Fibroblast of lung (primary cell): ENCODE measurements at places on chromosomes 5 and 9.

- DNase-seq = peak; percentile 27
Measured at GRCh38 chr5:60271517-60271916, 378.0 kb upstream of the PDE4D start.

GRCh38 chr9:2336055-2336454 is 285.5 kb upstream of the VLDLR start:
- no peak for DNase-seq

DNA sequence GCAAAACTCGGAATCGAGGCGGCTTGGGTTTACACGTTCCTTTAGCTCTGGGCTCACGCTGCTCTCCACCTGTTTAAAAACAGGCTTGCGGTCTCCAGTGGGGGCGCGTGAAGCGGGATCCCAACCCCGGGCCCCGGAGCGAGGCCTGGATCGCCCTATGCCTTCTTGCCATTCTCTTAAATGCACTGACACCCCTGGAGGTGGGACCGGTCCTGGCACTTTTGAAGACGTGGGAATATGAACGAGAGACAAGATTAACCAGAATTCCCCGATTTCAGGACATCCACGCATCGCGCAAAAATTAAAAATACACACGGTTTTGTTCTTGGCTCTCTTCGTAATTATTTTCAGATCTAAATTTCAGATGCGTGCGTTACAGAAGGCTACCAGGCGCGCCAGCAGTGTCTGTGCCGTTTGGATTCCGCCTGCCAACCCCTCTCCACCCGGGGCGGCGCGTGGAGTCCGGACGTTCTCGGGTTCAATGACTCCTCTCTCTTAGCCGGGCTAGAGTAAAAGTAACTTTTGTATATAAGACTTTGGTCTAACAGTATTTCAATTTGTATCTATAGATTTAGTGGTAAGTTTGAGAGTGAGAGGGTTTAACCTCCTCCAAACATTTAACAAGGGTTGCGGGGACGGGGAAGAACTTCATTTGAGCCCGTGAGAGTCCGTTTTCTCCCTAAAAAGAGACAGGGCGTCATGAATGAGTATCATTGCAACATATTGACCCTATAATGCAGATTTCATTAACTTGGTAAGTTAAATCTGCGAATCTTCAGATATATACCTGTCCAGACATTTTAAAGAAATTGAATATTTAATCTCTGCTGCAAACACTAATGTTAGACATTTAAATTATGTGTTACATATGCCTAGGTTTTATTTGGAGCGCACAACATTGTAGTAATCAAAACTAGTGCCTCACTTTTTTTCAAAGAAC is 3.8 kb downstream of the FOXD1 start:
- peak; percentile 42 for DNase-seq

- peak; percentile 16 for DNase-seq
Measured at GRCh38 chr9:126673689-126674364, 60.1 kb downstream of the LMX1B start.

- DNase-seq = no peak
Measured at GRCh38 chr5:176830995-176831423, 20.6 kb downstream of the UNC5A start.

- DNase-seq = no peak
Measured at GRCh38 chr9:19903076-19903475, 114.2 kb upstream of the SLC24A2 start.

DNA sequence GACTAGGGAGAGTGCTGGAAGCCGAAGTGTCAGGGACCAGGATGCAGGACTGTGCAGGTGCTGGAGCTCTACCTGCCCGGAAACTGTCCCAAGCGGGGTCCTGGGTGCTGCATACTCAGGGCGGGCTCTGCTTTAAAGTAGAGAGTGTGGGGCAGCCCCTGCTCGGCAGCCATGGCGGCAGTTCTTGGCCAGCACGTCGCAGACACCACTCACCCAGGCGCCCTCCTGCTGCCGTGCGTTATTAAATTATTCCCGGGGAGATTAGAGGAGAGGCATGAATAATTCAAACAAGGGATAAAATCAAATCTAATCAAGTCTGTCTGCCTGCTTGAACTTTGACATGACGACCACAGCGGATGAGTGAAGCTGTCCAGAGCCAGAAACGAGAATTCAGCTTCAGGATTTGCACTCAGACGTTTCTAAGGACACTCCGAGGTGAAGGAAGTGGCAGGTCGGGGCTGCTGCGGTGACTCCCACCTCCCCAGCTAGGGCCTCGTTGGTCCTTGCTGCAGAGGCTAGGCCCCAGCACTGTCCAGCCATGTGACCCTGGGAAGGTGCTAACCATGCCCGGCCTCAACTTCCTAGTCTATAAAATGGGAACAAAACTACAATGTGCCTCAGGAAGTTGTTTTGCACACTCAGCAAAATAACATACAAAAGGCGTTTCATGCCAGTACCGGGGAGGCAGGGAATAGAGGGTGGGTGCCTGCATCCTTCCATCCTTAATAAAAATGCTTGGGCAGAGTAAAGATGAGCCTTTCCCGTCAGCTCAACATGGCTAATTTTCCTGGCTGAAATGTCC is 91.3 kb upstream of the ADAMTS2 start:
- no peak for DNase-seq

- no peak for DNase-seq
Measured at GRCh38 chr9:14677396-14677795, 15.8 kb downstream of the ZDHHC21 start.

DNA sequence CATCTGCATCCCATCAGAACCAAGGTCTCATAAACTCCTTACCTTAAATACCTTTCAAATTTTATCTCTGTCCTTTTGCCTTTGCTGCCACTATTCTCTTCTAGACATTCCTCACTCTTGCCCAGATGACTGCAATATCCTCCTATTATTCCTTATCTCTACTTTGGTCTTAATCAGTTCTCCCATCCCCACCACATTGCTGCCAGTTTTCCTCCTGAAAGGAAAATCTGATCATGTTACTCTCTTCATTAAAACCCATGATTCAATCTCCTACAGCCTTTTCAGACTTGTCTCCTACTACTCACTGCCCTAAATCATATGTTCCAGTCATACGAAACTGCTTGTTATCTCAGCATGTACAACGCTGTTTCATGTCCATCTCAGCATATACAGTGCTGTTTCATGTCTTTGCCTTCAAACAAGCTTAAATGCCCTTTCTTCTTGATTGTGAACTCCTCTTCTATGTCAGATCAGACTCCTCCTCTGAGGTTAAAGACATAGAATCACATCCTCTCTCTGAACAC is 152.6 kb upstream of the FST start:
- DNase-seq = no peak

DNA sequence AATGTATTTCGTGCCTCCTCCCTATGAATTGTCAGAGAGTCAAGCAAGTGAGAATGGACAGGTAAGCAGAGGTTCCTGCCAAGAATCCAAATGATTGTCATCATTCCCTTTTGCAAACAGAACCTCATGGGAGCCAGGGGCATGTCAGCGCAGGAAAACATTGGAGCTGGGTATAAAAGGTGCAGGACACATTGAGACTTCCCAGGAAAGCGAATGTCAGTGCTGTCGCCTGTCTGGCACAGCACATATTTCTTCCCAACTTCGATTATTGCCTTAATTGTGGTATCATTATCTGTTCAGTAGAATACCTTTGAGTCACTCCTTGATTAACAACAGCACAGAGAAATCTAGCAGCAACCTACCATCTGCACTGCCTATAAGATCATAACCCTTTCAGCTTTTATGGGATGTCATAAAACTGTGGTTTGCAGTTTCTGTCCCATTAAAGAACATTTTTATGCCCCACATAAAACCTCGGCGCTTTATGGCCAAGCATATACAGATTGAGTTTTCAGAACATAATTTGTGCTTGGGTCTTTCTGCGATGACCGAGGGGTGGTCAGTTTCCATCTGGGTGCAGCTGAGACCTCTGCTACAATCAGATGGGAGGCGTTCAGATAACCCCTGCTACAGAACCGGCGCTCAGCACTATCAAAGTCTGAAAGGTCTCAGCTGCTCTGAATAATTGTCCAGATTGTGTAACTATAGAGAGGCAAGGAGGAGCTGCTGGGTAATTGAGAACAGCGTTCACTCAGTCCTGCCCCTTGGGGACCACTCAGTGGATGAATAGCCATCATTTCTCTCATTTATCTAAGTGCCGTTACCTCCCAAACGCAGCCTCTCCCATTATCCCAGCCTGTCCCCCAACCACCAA is 30.9 kb upstream of the WWC1 start:
- DNase-seq = no peak

- no peak for DNase-seq
Measured at GRCh38 chr5:96861076-96861475, 15.2 kb upstream of the ERAP2 start.

DNA sequence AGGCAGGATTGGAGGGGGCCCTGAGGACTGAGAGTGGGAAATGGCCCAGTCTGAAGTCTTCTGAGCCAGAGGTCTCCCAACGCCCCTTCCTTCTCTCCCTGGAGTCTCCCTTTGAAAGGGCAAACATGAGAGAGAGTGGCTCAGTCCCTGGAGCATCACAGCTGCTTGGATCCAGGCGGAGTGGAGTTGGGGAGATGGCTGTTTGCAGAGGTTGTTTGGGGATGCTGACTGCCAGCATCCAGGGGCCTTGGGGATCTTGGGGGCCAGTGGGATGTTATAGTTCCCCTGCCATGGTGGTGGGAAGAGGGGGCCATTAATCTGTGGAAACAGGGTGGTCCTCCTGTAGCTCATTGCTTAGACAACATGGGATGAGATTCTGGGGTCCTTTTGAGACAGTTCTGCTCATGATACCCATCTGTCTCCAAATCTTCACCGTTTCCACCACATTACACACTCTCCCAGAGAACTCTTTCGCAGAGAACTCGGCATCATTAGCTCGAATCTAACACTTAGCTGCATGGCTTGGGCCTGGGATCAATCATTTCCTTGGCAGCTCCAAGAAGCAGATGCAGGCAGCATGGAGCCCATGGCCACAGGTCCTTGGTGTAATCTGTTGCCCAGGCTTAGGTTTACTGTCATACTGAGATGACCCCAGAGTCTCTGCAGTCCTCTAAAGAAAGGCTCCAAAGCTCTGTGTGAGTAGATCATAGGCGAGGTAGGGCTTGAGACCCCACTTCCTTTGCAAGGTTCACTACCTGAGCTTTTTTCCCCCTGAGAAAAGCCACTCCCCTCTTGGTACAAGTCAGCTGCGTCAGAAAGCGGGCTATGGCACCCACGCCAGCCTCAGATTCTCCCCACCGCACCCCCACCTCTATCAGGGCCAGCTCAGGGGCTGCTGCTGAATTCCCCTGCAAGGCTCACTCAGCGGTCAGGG is 54.4 kb upstream of the SH3PXD2B start:
- DNase-seq = no peak

DNA sequence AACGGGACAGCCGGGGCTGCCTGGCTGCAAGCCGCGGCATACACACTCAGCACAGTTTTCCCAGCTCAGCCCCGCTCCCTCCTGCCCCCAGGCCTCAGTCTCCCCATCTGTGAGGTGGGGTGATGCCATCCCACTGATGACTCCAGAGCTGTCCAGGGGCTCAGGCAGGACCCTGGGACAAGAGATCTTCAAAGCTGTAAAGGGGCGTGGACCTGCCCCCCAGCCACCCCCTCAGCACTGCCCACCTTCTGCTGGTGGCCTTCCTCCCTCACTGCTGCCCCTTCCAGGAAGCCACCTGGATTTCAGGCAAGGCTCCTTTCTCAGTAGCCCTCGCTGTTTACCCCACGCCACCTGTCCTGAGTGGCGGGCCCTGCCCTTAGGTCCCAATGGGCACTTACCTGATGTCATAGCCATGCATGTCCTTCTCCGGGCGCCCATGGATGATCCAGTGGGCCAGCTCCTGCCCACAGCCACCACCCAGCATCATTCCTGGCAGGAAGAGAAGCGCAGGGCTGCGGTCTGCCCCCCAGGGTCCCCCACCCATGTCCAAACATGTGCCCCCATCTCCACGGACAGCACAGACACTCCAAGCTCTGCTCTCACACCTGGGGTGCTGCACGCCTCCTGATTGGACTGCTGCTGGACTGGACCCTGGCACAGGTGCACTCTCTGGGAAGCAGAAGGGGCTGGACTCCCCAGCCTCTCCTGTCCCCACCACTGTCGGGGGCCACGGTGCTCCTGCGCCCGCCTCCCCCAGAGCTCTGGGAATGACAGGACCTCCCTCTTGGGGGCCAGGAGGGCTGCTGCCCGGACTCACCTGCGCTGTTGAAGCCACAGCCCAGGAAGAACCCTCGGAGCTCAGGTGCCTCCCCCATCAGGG is 25.7 kb downstream of the SARDH start:
- no peak for DNase-seq

- no peak for DNase-seq
Measured at GRCh38 chr5:37738865-37739488, 100.9 kb downstream of the GDNF start.

DNA sequence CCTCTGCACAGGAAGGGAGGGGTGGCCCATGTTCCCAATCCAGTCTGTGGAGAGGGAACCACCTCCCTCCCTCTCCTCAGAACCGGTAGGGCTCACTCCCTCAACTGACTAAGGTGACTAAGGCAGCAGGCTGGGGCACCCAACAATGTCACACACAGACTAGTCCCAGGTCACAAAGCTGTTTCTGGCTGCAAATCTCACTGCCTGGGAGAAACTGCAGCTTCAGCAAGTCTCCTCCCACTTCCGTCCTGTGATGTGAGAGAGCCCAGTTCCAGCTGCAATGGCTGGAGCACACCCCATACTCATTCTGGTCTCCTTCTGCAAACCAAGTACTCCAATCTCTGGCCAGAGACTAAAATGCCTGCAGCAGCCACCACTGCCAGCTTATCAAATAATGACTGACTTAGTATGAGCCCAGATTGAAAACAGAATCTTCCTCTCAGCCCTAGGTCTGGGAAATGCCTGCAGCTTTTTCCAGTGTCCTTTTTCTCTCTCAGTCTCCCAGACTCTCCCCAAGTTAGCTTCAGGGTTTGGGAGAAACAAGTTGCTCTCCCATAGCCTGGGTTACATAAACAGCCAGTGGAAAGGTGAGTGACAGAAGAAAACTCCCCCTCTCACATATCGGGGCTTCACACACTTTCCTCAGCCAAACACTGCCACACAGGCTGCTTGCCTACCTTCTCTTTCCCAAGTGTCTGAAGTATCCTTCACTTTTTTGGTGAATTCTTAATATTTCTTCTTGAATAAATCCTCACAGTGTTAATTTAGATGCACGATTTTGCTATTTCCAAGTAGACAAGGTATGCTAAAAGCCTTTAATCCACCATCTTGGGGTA is 247.4 kb upstream of the RASA1 start:
- DNase-seq = peak; percentile 9

GRCh38 chr5:166123717-166124116 is 2167.7 kb upstream of the WWC1 start:
- no peak for DNase-seq

GRCh38 chr9:25461416-25461815 is 216.8 kb downstream of the TUSC1 start:
- DNase-seq = no peak
